Left renal cortex interstitium (tissue), 4 donors: ENCODE measurements at places on chromosomes 4 and X.

DNA sequence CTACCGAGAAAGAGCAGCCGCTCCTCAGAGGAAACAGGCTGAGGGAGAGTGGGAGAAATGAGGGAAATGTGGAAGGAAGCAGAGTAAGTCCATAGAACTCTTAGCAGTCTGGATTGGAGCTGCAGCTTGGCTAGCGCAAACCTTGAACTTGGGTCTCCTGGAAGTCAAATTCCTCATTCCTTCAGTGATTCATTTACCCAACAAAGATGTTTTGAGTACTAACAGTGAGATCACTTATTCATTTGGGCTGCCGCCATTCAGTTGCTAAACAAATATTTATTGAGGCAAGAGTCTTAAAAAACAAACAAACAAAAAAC is 51.5 kb downstream of the SEL1L3 start:
- DNase-seq: no peak

GRCh38 chr4:103207673-103208072 is 9.5 kb upstream of the CENPE start:
- DNase-seq: no peak

DNA sequence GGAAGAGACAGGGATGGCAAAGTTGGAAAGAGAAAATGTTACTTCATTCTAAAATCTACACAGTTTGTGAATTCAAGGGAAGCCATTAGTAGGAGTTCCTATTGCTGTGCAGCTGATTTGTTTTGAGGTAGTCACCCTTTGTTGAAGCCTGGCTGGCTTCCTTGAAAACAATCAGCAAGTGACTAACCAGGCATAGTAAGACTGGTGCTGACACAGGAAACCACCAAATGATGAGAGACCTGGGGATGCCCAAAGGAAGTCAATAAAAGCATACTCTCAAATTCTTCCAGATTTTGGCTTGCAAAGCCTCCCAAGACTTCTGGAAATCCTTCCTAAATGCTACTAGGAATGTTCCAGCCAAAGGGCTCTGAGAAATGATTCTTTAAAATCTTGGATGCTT is 23.9 kb upstream of the PRDM8 start:
- DNase-seq: no peak

DNA sequence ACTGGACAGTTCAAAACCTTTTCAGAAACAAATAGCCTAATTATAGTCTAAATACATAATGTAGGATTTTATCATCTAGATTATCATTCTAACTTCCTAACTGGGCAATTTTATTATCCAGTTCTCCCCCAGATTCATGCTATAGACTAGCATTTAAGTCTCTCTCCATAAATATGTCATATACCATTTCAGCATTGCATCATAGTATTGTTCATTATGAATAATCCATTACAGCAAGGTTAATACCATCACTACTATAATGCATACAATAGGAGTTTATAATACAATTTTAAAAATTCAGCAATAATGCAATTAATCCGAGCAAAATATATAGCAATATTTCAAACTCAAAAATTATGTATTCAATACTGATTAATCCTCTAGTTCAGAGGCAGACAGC is 77.4 kb downstream of the PDGFC start:
- no peak for DNase-seq

GRCh38 chr4:76696109-76696508 is 201.8 kb downstream of the SOWAHB start:
- DNase-seq: no peak

- DNase-seq: no peak
Observed at GRCh38 chr4:54439831-54440243, 210.7 kb downstream of the PDGFRA start.

DNA sequence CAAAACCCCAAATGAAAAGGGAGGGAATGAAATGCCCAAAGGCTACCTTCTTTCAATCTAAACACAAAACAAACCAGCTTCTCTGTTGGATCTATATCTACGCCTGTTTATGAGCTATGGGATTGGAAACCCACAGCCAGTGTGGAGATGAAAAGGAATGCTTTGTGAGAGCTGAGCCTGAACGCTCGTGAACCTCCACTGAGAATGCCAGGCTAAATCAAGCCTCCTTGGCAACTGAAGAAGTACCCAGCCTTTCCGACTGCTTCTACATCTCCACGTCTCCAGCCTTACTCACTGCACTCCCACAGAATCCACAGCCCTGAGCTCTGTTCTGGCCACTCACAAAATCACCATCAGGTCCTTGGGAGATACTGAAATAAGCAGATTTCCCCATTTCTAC is 31.8 kb downstream of the PROM1 start:
- DNase-seq: no peak

- DNase-seq: no peak
Observed at GRCh38 chrX:81202943-81203342, 1.0 kb downstream of the SH3BGRL start.

DNA sequence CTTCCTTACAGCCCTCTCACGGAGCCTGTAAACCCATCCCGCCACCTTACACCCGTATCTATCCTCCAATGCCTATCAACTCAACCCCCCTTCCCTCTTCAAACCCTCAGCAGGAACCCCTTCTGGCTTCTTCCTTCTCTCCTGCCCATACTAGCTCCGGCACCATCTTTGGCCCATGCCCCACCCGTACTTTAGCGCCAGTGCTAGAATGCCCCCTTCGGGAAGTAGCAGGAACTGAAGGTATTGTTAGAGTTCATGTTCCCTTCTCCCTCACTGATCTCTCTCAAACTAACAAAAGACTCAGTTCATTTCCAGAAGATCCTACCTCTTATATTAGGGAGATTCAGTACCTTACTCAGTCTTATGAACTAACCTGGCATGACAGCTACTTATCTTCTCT is 2.7 kb upstream of the UGT2B15 start:
- no peak for DNase-seq

GRCh38 chr4:140326395-140326993 is 47.0 kb upstream of the SCOC start:
- DNase-seq: no peak

- DNase-seq: no peak
Observed at GRCh38 chrX:17374619-17375366, at the start of gene NHS. TSS of gene NHS (plus strand) at chrX:17375200. CDS start at chrX:17375758, 558 bp downstream.

DNA sequence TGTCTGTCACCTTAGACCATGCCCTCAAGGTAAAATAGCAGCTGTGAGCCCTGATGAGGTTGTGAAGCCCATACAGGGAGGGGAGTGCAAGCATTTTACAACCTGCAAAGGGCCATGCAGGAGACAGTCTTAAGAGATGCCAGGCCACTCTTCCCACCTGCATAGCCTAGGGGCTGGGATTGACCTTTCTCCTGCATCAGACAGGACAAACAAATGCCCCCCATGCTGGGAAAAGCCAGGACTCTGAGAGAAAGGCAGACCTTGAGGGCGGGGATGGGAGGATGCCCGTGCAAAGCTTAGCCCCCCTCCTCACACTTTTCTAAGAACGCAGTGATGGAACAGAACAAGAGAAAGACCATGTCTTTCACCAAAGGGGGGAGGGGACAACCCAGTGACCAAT is 137.9 kb upstream of the MAMLD1 start:
- no peak for DNase-seq

DNA sequence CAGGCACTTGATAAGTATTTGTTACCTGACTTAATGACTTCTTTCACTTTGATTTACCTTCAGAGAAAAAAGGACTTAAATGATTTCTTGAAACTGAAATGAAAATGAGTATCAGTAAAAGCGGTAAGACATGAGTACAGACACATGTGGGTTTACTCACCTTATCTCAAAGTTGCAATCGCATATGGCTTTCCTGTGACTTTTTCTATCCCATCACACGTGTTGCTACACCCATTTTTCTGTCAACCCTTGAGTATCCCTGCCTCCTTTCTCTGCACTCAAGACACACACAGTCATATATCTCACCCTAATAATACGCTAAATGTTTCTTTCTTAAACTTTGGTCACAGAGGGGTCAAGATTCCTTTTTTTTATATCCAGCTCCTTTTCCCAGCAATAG is 11.0 kb upstream of the ARHGEF38 start:
- no peak for DNase-seq

DNA sequence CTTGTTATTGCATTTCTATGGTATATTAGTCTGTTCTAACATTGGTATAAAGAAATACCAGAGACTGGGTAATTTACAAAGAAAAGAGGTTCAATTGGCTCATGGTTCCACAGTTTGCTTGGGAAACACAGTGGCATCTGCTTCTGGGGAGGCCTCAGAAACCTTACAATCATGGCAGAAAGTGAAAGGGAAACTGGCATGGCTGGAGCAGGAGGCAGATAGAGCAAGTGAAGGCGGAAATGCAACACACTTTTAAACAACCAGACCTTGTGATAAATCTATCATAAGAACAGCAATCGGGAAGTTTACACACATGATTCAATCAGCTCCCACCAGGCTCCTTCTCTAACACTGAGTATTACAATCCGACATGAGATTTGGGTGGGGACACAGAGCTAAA is 346.6 kb upstream of the GNPDA2 start:
- no peak for DNase-seq

DNA sequence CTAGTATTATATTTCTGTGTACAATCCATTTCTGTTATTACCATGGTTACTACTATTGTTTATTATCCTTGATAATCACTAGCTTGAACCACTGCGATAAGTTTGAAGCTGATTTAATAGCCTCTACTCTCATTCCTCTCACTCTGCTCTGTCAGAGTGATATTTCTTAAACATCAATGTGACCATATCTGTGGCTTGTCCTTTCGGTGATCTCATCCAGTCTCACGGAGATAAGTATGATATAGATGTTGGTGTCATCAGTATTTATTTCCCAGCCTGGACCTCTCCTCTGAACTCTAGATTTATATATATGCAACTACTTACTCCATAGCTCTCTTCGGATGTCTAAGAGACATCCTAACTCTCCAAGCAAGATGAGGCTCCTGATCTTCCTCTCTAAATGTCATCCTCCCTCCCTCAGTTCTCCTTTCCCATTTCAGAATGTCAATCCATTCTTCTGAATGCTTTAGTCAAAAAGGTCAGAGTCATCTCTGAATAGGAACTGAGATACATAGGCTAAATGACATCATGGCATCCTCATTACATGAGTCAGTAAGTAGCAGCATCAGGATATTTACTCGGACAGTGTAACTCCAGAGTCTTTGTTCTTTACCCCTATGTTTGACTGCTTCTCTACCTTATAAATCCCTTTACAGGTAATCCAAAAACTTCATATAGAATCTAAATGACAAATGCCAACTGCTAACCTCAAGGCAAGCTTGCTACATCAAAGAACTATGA is 129.5 kb downstream of the PACRGL start:
- DNase-seq: no peak

DNA sequence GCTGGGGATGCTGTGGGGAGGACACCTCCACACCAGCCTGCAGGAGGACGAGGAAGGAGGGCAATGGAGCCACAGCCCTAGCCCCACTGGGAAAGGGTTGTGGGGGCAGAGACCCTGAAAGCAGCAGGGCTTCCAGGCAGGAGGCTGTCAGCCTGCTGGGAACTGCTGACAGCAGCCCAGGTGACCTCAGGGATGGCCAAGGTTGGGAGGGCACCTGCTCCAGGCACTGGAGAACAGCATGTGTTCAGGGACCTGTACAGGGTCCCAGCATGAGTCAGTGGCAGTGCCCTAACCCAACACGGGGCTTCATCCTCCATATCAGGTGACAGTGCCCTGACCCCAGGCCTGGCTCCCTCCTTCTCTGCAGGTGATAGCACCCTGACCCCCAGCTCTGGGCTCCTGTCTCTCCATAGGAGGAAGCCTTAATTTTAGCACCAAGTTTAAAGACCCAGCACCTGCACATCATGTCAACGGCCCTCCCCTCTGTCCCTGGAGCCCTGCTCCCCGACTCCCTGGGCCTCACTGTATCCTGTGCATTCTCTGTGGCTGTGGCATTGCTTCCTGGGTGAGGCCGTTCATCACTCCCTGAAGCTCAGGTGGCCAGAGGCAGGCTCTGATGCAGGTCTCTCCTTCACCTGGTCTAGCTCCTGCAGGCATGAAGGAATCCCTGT is 66.3 kb downstream of the CRMP1 start:
- DNase-seq: no peak

DNA sequence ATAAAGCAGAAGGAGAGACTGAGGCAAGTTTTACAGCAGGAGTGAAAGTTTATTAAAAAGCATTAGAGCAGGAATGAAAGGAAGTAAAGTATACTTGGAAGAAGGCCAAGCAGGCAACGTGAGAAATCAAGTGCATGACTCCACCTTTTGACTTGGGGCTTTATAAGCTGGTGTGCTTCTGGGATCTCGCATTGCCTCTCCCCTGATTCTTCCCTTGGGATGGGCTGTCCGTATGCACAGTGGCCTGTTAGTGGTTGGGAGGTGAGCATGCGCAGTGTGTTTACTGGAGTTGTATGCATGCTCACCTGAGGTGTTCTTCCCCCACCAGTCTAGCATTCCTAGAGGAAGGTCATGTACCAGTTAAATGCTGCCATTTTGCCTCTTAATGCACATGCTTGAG is 29.1 kb upstream of the C1QTNF7 start:
- DNase-seq: no peak

DNA sequence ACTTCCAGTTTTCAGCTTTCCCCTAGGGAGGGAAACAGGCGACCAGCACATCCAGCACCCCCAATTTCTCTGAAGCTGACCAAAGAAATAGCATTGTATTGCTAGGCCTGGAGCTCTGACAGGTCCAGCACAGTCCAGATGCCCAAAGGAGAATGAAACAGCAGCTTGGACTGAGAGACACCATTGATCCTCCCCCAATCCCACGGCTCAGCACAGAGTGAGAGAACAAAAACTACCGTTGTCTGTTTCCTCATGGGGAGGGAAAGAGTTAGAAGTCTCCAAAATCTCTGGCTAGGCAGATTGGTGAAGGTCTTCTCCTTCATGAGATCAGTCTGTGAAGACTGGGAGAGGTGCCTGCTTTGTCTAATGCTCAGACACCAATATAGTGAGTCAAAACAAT is 8.6 kb downstream of the TCEAL7 start:
- DNase-seq: no peak

- DNase-seq: no peak
Observed at GRCh38 chrX:44915361-44915868, 42.4 kb downstream of the KDM6A start.

GRCh38 chr4:138741766-138742377 is 273.7 kb upstream of the NOCT start:
- no peak for DNase-seq

DNA sequence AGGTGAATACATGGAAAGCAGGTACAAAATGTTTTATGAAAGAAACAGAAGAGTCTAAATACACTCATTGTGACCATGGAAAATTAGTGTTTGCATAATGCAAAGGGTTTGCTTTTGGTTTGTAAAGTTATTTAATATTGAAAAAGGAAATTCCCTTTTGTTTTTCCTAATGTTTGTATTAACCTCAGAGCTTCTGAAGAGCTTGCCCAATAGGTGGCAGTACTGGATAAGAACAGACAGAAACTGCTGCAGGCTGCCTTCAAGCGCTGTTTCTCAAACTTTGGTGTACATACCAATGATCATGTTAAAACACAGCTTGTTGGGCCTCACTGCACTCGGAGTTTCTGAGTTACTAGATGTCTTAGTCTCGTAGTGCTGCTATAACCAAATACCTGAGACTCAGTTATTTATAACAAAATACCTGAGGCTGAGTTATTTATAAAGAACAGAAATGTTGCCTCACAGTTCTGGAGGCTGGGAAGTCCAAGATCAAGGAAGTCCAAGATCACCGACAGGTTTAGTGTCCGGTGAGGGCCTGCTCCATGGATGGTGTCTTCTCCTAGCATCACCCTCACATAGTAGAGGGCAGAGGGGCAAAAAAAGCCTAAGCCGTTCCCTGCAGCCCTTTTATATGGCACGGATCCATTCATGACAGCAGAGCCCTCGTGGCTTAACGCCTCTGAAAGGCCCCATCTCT is 54.2 kb downstream of the SUPT20HL2 start:
- DNase-seq: no peak

GRCh38 chr4:24121395-24122175 is 231.7 kb upstream of the PPARGC1A start:
- no peak for DNase-seq

GRCh38 chr4:168584321-168584771 is 87.5 kb downstream of the PALLD start:
- DNase-seq: no peak
